ENCODE measurements at places on chromosomes 1 and 21.

DNA sequence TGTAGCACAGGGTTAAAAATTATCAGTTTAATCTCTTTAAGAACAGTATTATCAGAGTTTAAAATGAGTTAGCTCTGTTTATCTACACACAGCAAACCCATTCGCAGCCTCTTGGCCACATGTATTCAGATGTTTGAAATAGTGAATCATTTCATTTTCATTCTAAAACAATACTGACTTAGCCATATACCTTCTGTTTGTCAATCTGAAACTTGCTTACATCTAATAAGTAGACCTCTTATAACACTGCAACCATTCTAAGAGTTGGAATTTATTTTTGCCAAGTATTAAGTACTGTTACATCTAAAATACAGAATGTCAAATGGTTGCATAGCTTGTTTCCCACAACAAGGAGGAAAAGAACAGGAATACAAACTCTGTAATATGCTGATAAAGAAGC, 25.4 kb downstream of the ANGEL2 start:
- no peak for DNase-seq

DNA sequence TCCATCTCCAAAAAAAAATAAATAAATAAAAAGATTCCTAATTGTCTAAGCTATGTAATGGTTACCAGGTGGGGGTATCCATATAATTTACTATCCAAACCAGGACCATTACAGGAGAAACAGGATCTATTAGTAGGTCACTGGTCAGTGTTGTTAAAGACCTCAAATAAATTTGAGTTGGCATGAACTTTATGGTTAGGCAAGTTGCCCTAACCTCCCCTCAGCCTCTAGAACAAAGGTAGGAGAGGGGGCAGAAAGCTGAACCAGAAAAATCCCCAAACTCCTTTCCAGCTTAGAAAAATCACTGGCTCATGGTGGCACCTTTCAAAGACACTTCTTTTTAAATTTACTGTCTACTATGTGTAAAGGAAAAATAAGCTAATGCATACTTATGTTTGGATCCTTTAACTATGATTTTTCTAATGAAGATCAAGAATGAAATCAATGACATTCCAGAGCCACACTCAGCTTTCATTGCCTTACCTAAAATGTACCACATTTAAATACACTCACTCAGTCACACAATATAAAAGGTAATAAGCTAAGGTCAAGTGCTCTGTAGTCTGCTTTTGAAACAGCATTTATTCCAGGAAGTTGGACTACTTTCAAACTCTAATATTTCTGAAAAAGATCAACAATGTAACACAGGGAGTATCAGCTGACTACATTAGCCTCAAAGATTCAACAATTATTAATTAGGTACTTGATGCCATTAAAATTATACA, 13.8 kb downstream of the EIF4G3 start:
- no peak for DNase-seq

DNA sequence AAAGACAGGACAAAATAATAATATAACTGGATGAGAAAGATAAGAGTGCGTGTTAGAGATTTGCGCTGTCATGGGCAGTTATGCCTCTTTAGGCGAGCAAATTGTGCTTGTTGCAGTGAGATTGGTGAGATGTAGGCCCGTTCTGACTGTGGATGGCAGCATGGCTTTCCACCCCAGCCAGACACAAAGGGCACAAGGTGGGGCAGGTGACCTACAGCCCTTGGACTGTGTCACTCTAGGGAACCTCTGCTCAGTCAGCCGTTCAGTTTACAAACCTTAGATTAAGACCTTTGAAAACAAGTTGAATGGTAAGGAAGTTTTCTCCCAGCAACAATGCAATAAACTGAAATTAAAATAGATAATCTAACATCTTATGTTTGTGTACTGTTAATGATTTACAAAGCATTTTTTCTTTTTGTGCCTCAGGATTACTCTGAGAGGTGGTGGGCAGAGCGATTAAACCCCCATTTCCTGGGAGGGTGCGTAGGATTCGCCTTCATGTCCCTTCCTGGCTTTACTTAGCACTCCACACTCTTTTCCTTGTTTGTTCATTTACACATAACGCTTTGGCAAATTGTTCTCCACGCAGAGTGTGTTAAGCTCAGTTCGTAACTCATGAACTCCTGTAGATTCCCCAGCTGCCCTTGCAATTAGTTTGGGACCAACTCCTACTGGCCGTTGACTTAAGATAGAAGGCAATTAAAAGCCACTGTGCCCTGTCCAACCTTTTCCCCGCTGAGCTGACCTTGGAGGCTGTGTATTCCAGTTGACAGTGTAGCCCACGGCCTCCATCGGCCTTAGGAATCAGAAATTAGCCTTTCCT, 58.1 kb upstream of the IGSF5 start:
- DNase-seq, result no peak

DNA sequence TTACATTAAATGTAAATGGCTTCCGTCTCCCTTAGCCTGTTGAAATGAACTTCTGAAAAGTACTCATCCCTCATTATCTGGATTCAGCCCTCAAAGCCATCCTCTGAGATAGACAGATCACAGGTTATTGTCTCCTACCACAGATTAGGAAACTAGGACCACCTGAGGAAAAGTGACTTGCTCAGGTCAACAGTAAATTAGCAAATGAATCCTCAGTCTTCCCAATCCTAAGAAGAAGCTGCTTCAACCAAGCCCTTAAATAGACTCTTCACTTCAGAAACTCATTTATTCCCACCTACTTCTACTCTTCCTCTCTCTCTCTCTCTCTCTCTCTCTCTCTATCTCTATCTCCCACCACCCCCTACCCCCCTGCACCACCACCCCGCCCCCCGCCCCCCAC, 152.3 kb downstream of the DMRTA2 start:
- no peak for DNase-seq
